ENCODE measurements at places on chromosomes 5 and 9. TPM values are rescaled to one million over a fixed set of nuclear protein-coding genes. Genes with fewer than 3 reads are reported as not detected.

SLC46A2 gene
- not detected for total RNA-seq

- no peak overlapping the region for H3K4me3 ChIP-seq
- peaks cover 58% of the 10 kb centered on the region for H3K27me3 ChIP-seq
- no peak for DNase-seq
- H3K36me3 ChIP-seq, result no peaks in the 10 kb centered on the region
- no peak overlapping the region for H3K27ac ChIP-seq
These were observed 858 bp upstream of the SOWAHA start for GRCh38 chr5:132812123-132812765.

- H3K36me3 ChIP-seq, result no peaks in the 10 kb centered on the region
- peaks cover 5% of the 10 kb centered on the region for H3K4me1 ChIP-seq
- H3K27ac ChIP-seq, result no peak overlapping the region
- H3K4me3 ChIP-seq, result no peak overlapping the region
- no peak for DNase-seq
- H3K27me3 ChIP-seq, result no peaks in the 10 kb centered on the region
These were observed 33.3 kb downstream of the TLE1 start for GRCh38 chr9:81656004-81656403.

DNA sequence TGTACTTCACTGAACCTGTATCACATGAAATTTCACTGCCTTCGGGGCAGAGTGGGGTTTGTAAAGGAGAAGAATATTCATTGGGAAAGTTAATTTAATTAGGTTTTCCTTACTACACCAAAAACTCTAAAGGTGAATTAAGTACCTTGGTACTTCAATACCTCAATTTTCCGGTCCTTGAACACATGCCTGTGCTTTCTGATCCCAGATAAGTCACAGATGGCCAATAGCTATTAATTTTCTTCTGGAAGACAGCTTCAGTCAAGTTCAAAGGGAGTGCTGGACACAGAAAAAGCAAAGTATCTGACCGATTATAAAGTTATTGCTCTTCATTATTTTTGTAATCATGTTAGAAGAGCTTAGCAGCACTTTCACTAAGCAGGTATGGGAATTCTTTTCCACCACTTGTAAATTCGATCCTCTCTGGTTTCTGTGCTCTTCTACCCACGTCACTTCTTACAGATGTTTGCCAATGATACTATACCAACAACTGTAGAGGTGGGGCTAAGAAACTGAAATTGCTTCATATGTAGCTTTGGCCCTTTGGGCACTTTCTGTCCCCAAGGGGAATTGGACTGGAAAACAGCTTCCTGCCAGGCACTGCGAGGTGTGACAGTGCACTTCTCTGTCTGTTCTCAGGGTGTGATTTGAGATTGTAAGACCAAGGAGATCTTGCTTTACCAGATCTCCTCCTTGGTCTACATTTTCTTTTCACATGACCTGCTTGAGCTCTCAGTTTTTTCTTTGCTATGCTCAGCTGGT lies 164.0 kb downstream of the CCDC192 start:
- H3K36me3 ChIP-seq, result no peaks in the 10 kb centered on the region
- no peak for DNase-seq
- H3K27me3 ChIP-seq, result peaks cover 3% of the 10 kb centered on the region
- H3K27ac ChIP-seq, result no peak overlapping the region
- H3K4me3 ChIP-seq, result no peak overlapping the region

Data from activated naive CD8-positive, alpha-beta T cell treated with anti-CD3 and anti-CD28 coated beads for 36 hours (primary cell).